ENCODE measurements at places on chromosomes 3 and 15. TPM values are rescaled to one million over a fixed set of nuclear protein-coding genes. Genes with fewer than 3 reads are reported as not detected.

GCSAM gene
- total RNA-seq, result 0.51 TPM

DNA sequence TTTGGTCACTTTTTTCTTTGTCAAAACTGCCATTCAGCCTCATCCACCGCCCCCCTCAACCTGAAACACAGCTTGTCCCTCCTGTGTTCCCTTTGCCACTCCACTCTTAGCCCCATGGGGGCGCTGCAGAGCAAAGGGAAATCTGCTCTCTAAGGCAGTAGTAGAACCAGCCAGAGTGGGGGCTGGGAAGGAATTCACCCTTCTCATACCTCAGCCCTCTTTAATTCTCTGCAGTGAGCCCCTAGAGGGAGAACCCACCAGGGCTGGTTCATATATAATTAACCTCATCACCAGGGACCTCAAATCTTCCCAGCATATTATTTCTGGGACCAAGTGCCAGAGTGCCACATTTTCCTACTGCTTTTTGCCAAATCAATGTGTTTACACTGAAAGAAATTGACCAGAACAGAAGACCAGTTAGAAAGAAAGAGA lies 2.8 kb upstream of the BCL6 start:
- DNase-seq, result peak; percentile 96

DNA sequence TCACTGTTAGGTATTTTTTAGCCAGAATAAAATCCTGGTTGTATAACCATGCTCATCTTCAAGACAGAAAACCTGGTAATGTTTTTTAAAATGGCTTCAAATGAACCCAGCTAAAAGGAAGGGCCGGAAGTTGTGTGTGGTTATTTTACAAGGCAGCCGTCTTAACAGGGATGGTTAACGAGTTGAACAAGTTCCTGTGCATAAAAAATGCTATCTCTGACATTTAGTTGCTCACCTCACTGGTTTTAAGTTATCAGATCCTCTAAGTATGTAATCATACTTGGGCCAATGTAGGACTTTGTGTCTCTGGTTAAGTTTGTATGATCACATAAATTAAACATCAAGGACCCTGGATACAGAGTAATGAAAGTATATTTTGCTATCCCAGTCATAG lies 2.1 kb downstream of the ATP11B start:
- DNase-seq, result no peak

BOC gene
- 45.1 TPM for total RNA-seq

GRCh38 chr15:78641749-78642275 lies 802 bp upstream of the CHRNB4 start:
- DNase-seq, result no peak

GPR171 gene
- total RNA-seq, result 0.96 TPM

- no peak for DNase-seq
These were observed 51.7 kb upstream of the ST3GAL6 start for GRCh38 chr3:98711426-98711825.

DNA sequence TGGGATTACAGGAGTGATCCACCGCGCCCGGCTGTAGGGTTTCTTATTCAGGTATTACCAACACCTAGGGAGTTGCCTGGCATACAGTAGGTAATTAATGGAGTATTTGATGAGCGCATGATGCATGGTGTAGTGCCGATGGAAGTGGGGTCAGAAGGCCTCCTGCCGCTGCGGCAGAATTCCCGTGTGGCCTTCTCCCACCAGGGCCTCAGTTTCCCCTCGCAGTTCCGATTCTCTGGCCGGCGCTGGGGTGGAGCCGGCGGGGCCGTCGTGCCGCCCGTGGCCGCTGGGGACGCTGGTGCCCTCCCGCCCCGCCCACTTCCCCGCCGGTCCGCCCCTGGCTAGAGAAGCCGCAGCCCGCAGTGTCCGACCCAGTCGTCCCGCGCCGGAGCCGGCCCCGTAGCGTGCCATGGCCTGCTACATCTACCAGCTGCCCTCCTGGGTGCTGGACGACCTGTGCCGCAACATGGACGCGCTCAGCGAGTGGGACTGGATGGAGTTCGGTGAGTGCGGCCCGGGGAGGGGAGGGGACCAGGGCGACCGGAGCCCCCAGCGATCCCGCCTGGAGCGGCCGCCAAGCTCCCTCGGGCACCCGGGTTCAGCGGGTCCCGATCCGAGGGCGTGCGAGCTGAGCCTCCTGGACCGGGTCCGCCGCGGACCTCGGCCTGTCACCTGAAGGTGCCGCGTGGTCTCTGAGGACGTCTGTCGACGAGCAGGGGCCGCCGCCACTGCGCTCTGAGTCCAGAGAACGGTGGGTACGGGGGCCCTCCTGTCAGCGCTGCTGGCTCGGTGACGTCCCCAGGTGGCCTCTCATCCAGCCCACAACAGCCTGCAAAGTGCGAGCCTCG lies at the start of gene IRAK2:
Gene IRAK2 (plus strand): TSS at position 374 of the 848 bp plus-strand sequence. CDS start 36 bp downstream, at position 410.
- DNase-seq, result peak; percentile 87

UQCRC1 gene
- 95.6 TPM for total RNA-seq

- no peak for DNase-seq
These were observed 46.9 kb downstream of the ARHGEF3 start for GRCh38 chr3:56754741-56755417.

All from aorta (tissue), 5 donors.